Fibroblast of lung (primary cell): ENCODE measurements at places on chromosomes 7 and 10. TPM values are rescaled to one million over a fixed set of nuclear protein-coding genes. Genes with fewer than 3 reads are reported as not detected.

The HOXA6 gene
- total RNA-seq: 3.6 and 4.4 TPM in 2 replicates

The MGAM2 gene
- not detected in 2 replicates for total RNA-seq

The CCZ1 gene
- total RNA-seq: 35.7 and 41.8 TPM in 2 replicates

The FEZF1 gene
- not detected in 2 replicates for total RNA-seq

The NRCAM gene
- 2.1 and 3.1 TPM in 2 replicates for total RNA-seq

The OR6V1 gene
- total RNA-seq: not detected in 2 replicates

The PNLIPRP3 gene
- not detected in 2 replicates for total RNA-seq

The TRIL gene
- total RNA-seq: 0.17 and 0.77 TPM in 2 replicates

DNA sequence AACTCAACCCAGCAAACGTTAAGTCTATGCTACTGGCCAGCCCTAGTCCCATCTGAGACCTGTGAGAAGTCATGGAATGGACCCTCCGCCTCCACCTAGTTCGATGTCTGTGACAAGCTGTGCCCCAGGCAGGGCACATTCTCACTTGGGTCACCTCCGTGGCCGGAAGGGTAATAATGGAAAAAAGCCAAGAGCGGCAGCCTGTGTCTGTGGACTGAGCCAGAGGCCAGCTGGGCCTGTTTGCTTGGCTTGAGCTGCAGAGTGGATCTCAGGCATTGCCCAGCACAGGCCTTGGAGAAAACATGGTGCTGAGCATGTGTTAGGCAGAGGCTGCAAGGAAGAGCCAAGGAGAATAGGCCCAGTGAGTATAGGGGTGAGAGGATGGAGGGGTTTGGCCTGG is 97.8 kb downstream of the GALNT17 start:
- H3K27ac ChIP-seq: no peak overlapping the region
- H3K27me3 ChIP-seq: no peaks in the 10 kb centered on the region
- H3K4me1 ChIP-seq: no peaks in the 10 kb centered on the region
- H3K36me3 ChIP-seq: no peaks in the 10 kb centered on the region
- H3K4me3 ChIP-seq: no peak overlapping the region

DNA sequence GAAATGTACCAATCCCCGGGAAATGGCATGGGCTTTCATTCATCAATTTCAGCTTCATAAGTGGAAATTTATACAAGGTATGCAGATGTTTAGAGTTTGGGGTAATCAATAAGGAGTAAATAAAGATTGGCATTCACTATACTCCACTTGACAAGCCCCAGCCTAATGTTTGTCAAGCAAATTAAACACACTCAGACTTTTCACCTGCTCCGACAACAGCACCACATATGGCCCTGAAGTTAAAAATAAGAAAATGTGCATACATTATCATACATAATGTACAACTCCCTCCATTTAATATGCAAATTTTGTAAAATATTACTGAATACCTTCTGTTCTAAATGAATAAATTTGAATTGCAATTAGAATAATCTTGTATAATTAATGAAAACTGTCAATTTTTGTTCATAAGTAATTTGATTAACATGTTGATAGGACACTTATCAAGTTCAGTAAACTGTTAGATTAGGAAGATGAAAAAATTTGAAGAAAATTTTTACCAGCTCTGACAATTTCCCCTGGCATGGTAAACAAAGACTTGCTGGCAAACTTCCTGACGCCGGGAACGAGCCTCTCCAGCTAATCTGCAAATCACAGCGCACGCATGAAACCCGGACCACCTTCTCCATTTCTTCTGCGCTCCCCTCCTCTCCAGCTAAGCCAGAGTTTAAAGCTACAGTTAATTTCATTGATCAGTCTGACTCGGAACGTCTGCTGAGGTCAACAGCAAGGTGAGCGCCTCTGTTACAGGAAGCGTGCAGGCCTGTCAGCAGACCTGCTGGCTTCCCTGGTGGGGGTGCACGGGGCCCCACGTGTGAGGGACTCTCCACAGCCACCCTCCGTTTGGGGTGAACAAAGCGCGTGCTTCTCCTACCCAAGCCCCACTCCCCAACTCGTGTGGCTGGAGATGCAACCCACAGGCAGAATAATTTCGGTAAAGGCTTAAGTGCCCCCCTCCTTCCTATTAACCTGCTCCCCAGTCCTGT is 70.7 kb downstream of the EBF3 start:
- no peaks in the 10 kb centered on the region for H3K36me3 ChIP-seq
- H3K27ac ChIP-seq: no peak overlapping the region
- DNase-seq: no peak
- no peaks in the 10 kb centered on the region for H3K27me3 ChIP-seq

DNA sequence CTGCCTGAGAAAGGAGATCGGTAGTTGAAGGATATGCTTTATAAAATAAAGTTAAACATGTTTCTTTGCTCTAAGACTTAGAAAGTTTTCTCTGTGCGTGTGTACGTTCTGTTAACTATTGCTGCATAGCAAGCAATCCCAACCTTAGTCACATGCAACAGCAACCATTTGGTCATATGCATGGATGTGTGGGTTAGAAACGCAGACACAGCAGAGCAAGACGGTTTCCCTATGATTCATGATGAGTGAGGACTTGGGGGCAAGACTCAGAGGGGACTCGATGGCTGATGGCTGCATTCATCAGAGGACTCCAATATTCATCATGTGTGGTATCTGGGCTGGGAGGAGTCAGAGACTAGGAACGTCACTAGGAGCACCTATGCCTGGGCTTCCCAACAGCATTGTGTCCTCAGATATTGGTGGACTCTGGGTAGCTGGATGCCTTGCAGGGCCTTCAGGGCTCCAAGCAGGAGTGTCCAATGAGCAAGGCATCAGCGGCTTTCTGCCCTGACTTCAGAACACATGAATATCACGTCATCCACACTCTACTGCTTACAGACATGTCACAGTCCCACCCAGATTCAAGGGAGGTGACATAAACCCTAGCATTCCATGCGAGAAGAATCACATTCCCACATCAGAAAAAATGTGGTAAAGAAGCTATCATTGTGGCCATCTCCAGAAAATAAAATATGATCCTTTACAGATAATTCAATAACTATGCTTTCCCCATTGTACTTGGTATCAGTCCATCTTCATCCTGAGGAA is 731.2 kb downstream of the TNS3 start:
- H3K27me3 ChIP-seq: no peaks in the 10 kb centered on the region
- H3K4me3 ChIP-seq: no peak overlapping the region
- no peaks in the 10 kb centered on the region for H3K4me1 ChIP-seq
- no peak overlapping the region for H3K27ac ChIP-seq
- peak; percentile 61 for DNase-seq
- no peaks in the 10 kb centered on the region for H3K36me3 ChIP-seq

GRCh38 chr7:157822688-157823031 is 485.9 kb downstream of the DNAJB6 start:
- H3K27me3 ChIP-seq: no peaks in the 10 kb centered on the region
- H3K36me3 ChIP-seq: no peaks in the 10 kb centered on the region
- H3K27ac ChIP-seq: no peak overlapping the region
- no peak for DNase-seq
- no peaks in the 10 kb centered on the region for H3K4me1 ChIP-seq
- no peak overlapping the region for H3K4me3 ChIP-seq

DNA sequence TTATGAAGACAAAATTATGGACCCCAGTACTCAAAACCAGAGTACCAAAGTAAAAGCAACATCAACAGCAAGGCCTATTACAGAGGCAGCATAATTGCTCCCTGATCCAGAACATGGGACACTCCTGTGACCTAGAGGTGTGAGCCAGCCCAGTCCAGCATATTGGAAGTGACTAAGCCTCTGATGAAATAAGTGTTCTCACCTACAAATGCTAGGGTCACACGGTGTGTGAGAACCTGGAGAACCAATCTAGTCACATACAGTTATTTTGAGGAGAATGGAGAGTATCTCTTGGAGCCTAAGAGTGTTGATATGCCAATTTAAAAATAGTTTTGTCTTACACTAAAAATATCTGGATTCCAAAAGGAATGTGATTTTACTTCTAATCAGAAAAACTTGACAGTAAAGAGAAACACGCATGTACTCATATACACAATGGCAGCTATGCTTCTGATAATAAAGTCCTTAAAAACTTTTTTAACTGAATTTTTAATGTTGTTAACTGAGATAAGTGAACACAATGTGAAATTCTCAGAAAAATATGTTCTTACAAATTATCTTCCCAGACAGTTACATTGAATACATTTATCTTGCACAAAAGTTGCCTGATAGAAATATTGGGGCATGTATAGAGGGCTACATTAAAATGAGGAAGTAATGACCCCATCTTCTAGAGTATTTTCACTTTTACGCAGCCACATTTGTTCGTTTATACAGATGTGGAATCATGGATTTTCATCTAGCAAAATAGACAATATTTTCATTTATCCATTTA is 56.8 kb upstream of the CD36 start:
- H3K36me3 ChIP-seq: no peaks in the 10 kb centered on the region
- no peaks in the 10 kb centered on the region for H3K27me3 ChIP-seq
- DNase-seq: no peak
- H3K4me1 ChIP-seq: peaks cover 3% of the 10 kb centered on the region
- no peak overlapping the region for H3K27ac ChIP-seq
- H3K4me3 ChIP-seq: no peak overlapping the region

- no peaks in the 10 kb centered on the region for H3K4me1 ChIP-seq
- no peak for DNase-seq
- no peak overlapping the region for H3K4me3 ChIP-seq
- no peak overlapping the region for H3K27ac ChIP-seq
- H3K27me3 ChIP-seq: no peaks in the 10 kb centered on the region
- no peaks in the 10 kb centered on the region for H3K36me3 ChIP-seq
Observed at GRCh38 chr10:45443101-45444009, 69.3 kb downstream of the ALOX5 start.

DNA sequence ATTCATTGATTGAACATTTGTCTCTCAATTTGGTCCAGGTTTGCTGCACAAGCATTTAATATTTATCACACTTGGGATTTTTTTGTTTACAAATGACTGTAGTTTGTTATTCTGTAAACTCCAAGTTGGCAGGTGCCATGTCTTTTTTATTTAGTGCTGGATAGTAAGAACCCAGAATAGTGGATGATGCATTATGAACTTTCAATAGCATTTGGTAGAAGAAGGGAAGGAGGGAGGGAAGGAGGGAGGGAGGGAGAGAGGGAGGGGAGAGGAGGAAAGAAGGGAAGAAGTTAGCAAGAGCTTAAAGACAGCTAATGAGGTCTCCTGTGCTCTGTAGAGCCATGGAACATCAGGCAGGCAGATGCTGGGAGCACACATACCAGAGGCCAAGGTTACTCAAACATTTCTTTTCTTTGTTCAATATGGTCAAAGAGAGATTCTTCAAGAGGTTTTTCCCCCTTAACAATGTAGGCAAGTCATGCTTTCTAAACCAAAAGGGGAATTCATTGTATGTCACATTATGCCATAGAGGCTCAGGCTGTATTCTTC is 25.8 kb upstream of the PDK4 start:
- H3K4me1 ChIP-seq: no peaks in the 10 kb centered on the region
- H3K27me3 ChIP-seq: no peaks in the 10 kb centered on the region
- H3K4me3 ChIP-seq: no peak overlapping the region

- H3K4me1 ChIP-seq: no peaks in the 10 kb centered on the region
- no peaks in the 10 kb centered on the region for H3K36me3 ChIP-seq
- no peaks in the 10 kb centered on the region for H3K27me3 ChIP-seq
Observed at GRCh38 chr7:157493017-157493416, 156.2 kb downstream of the DNAJB6 start.

DNA sequence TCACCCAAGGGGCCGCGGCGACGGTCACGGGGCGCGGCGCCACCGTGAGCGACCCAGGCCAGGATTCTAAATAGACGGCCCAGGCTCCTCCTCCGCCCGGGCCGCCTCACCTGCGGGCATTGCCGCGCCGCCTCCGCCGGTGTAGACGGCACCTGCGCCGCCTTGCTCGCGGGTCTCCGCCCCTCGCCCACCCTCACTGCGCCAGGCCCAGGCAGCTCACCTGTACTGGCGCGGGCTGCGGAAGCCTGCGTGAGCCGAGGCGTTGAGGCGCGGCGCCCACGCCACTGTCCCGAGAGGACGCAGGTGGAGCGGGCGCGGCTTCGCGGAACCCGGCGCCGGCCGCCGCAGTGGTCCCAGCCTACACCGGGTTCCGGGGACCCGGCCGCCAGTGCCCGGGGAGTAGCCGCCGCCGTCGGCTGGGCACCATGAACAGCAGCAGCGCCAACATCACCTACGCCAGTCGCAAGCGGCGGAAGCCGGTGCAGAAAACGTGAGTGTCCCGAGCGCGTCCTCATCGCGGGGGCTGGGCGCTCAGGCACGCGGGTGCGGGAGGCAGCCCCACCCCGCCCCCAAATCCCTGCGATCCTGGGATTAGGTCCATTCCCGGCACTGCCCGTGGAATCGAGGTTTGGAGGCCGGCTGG is 509 bp downstream of the AHR start:
- H3K4me1 ChIP-seq: peaks cover 3% of the 10 kb centered on the region
- peak; percentile 21 for DNase-seq
- peak overlapping the region; percentile 85 for H3K27ac ChIP-seq
- peak overlapping the region; percentile 82 for H3K4me3 ChIP-seq
- no peaks in the 10 kb centered on the region for H3K27me3 ChIP-seq

DNA sequence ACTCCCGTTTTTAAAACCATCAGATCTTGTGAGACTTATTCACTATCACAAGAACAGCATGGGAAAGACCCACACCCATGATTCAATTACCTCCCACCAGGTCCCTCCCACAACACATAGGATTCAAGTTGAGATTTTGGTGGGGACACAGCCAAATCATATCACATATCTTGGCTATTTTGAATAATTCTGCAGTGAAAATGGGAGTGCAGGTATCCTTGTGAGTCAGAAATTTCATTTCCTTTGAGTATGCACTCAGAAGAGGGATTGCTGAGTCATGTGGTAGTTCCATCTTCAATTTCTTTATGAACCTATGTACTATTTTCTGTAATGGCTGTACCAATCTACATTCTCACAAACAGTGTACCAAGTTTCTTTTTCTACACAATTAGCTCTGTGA is 125.8 kb downstream of the ANKRD7 start:
- H3K4me1 ChIP-seq: no peaks in the 10 kb centered on the region
- no peak overlapping the region for H3K27ac ChIP-seq

GRCh38 chr10:52617346-52617745 is 155.2 kb downstream of the MBL2 start:
- H3K27ac ChIP-seq: no peak overlapping the region
- DNase-seq: peak; percentile 19
- no peak overlapping the region for H3K4me3 ChIP-seq
- H3K4me1 ChIP-seq: peaks cover 4% of the 10 kb centered on the region
- no peaks in the 10 kb centered on the region for H3K36me3 ChIP-seq

DNA sequence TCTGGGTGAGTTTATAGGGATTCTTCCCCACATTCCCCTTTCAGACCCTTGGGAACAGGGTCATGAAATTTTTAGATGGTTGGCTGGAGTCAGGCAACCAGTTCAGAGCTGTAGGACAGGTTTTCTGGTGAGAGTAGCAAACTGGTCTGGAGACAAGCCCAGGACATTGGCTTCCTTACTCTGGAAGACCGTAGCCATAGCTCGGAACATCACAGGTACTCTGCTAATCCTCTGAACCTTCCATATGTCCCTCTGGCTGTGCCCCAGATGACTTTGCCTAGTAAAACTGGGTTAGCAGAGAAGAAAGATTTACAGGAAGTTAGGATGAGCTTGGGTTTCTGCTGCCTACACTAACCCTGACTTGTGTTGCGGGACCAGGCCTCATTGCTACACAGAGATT is 104.5 kb upstream of the MKLN1 start:
- no peak overlapping the region for H3K27ac ChIP-seq
- no peak for DNase-seq
- H3K27me3 ChIP-seq: no peaks in the 10 kb centered on the region
- H3K4me3 ChIP-seq: no peak overlapping the region
- H3K36me3 ChIP-seq: no peaks in the 10 kb centered on the region
